ENCODE measurements at places on chromosomes 2 and 18.

DNA sequence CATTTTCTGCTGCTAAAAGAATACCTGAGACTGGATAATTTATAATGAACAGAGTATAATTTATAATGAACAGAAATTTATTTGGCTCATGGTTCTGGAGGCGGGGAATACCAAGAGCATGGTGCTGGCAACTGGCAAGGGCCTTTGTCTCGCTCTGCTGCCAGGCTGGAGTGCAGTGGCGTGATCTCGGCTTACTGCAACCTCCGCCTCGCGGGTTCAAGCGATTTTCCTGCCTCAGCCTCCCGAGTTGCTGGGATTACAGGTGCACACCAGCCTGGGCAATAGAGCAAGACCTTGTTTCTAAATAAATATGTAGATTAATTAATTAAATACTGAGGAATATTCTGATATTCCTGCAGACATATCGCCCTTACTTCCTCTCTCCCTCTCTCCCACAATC lies 1610.8 kb downstream of the SUCLG1 start:
- no peak for DNase-seq

DNA sequence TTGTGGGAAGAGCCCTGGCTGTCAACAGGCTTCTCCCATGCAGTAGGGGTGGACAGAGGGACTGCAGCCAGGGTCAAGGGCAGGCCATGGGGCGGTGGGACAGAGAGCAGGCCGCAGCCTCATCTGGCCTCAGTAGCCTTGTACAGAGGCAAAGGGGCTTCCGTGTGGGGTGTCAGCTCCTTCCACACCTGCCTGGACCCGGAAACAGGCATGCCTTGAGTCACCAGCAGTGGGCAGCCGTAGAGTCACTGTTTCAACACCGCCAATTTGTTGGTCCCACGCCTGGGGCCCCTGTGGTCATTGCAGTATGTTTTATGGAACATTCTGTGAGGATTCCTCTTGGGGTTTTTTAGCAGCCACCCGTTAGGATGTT lies 173.0 kb downstream of the SMAD7 start:
- DNase-seq, result no peak

GRCh38 chr2:175103191-175103590 lies 64.8 kb downstream of the ATF2 start:
- no peak for DNase-seq

DNA sequence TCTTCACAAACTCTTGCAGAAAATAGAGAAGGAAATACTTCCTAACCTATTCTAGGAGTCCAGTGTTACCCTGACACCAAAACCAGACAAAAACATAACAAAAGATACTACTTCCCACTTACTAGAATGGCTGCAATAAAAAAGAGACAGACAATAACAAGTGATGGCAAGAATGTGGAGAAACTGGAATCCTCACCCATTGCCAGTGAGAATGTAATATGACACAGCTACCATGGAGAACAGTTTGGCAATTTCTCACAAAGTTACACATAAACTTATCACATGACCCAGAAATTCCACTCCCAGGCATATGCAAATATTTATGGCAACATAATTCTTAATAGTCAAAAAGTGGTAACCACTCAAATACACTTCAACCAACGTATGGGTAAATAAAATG lies 209.8 kb upstream of the CTAGE1 start:
- no peak for DNase-seq

DNA sequence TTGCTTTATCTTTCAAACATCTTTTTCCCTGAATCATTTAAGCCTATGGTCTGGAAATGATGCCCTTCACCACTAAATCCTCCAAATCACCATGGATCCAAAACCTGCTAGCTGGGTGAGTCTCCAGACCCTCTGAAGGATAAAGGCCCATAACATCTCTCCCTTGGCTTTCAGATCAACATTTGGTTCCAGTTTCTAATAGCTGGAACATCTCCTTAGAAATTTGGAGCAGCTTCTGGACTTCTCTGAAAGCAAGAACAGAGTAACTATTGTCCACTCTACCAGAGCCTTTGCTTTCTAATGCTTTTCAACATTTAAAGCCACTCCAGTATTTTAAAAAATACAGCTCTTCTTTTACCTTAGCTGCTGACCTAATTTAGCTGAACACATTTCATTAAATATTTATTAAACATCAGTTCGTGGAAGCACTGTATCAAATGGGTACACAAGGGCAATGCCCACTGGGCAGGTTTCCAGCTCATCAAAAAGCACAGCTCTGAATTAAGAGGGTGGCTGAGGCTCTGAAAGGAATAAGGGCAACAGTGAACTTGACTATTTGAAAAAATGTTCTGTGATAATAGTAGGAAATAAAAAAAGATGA lies 75.3 kb downstream of the GALNT3 start:
- DNase-seq, result no peak

GRCh38 chr2:95179451-95179850 lies 13.8 kb downstream of the ZNF2 start:
- DNase-seq, result no peak

DNA sequence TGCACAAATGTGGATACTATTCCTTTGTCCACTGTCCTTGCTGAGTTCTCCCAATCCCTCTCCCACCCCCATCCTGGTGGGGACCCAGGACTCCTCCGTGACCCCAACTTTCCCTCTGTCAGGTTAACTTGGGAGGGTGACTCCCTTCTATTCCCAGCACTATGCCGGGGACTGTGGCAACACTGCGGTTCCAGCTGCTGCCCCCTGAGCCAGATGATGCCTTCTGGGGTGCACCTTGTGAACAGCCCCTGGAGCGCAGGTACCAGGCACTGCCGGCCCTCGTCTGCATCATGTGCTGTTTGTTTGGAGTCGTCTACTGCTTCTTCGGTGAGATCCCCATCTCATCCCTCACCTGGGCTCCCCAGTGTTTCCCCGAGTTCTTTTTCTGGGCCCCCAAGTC lies 739 bp downstream of the TMEM198 start:
- no peak for DNase-seq

DNA sequence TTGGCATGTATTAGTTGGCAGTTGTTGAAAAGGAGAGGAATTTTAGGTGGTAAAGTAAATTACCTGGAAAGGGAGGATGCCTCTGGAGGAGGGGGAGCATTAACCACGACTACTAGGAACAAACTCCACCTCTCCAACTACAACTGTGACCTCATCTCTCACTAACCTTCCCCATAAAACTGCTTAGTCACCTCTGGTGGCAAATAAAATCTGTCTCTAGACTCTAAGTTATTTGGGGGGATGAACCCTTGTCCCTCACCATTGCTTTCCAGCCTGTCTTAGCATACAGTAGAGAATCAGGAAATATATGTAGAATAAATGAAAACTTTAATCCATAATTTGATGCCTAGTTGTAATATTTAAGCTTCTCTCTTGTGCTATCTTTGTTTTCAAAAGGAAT lies 27.6 kb upstream of the MYO1B start:
- DNase-seq, result no peak

DNA sequence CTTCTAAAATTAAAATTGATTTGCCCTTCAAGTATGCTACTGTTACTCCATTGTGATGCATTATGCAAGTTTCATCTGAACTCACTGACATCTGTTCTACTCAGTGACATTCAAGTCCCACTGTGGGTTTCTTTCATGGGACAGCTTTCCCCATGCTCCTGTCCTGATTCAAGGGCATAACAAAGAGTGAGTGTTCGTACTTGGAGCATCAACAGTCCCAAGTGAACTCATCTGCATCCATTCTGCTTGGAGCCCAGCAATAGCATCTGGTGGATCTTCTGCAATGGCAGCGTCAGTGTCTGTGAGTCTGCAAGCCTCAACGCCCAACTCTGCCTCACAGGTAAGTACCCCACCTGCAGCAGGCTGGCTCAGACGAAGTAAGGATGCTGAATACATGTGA lies 27.5 kb downstream of the BUB1 start:
- no peak for DNase-seq

DNA sequence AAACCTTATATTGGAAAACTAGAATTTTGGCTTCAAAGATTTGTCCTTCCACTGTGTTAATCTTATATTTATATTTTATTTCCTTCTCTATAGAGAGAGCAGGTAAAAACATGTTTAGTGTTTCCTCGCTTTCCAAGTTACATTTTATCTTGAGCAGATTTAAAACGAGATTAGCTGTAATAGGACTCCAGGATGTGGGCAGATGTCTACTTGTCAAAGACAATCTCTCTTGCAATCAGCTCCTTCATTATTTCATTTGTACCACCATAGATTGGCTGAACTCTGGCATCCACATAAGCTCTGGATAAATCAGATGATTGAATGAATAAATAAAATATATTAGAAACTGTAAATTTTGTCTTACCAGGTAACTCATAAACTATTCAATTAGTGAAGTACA lies 17.5 kb upstream of the KANSL1L start:
- no peak for DNase-seq

GRCh38 chr2:128272601-128273468 lies 45.8 kb downstream of the HS6ST1 start:
- no peak for DNase-seq

- DNase-seq, result no peak
These were observed 27.9 kb downstream of the TMEM17 start for GRCh38 chr2:62478093-62478580.

GRCh38 chr2:886072-887022 lies 64.3 kb upstream of the SNTG2 start:
- no peak for DNase-seq

- no peak for DNase-seq
These were observed 436.6 kb downstream of the LRATD1 start for GRCh38 chr2:15069149-15069548.

DNA sequence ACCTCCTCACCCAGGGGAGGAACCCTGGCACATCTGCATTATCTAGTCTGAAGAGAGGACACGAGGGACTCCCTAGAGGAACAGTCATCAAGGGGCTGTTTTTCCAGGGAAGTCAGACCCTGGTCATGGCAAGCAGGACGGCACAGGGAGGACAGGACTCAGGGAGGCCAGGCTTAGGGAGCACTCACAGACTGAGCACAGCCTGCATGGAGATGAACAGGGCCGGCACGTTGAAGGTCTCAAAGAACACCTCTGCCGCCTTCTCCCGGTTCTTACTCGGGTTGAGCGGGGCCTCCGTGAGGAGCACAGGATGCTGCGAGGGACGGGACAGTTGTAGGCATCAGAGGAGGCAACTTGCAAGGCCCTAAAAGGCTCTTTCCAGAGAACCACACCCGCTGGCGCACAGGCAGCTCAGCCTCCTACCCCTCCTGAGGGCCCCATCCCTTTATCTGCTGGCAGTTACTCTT lies 5.1 kb downstream of the ACTR1B start:
- DNase-seq, result no peak

- no peak for DNase-seq
These were observed 34.7 kb downstream of the SPOPL start for GRCh38 chr2:138536302-138536701.

DNA sequence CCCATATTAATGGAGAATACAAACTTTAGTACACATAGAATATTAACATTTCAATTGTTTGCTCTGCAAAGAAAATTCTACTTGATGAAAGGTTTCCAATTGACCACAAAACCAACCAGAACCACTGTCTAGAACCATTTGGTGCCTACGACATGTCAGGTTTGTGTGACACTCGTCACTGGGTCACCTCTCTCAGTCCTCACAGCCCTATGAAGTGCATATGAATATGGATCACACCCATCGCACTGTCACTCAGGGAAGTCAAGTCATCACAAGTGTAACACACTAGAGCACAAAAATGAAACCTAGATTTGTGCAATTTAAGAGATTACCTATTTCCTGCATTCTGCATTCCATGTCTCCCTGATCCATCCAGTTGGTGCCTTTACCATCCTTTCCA lies 43.7 kb downstream of the PTPN2 start:
- no peak for DNase-seq

DNA sequence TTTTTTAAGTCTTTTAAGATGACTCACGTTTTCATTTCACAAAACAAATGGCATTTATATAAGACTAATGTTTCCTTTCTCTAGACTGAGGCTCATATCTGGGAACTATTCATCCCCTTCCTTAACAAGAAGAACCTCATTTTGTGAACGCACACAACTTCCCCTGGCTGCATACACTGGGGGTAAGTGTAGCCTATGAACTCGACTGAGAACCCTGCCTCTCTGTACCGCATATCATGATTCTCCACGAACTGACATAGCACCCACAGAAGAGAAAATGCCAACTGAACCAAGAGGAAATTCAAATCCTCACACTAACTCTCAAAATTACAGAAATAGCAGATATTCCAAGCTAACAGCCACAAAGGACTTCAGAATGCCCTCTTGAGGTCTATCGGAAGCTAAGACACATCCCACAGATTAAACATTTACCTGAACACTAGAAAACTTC lies 236.7 kb downstream of the TCF4 start:
- DNase-seq, result no peak

DNA sequence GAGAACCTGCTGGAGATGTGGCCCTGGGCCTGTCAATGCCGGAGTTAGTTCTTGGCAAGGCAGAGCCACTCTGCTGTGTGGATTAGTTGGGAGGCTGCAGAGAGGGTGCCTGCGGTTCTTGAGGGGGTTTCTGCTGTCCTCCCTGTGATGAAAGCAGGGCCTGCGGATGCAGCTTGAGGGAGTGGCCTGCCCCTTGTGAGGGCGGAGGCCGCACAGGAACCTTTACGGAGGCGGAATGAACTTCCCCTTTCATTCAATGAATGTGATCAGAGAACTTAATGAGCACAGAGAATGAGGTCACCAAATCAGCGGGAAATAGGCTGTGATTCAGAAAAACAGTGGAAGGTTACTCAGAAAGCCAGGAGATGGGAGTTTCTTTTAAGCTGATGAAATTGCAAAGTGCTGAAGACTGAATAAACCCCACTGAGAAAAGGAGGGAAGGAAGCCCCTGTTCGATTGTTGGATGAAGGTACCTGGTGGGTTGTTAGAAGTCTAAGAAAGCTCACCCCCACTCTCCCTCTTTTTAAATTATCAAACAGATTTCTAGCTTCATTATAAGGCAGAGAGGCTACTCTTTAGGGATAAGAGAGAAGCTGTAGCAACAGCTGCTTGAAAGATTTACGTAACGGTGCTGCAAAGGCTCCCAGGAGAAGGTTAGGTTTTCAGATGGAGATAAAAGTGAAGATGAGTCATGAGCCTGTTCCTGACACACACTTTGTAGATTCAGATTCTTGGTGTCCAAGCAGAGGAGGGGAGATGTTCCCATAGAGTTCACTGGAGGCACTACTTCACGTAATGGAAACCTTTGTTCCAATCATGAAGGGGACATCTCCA lies 47.4 kb downstream of the VWA3B start:
- DNase-seq, result no peak

GRCh38 chr2:71675296-71675695 lies 221.9 kb downstream of the DYSF start:
- no peak for DNase-seq

- DNase-seq, result no peak
These were observed 460.5 kb downstream of the TGIF1 start for GRCh38 chr18:3910512-3910911.

DNA sequence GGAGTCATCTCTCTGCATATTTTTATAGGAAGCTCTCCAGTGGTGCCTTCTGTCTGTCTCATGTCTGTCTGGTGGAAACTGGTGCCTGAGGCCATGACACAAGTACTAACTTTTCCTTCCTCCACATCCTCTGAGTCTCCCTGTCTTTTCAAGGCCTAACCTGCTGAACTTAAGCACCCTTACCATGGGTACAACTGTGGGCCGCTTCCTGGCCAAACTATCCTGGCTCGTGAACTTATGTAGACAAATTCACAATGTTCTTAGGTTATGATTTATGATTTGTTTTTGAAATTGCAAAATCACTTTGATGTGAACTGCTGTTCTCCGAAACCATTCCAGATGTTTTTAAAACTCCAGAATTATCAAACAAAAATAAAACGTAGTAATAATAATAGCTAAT lies 804.5 kb upstream of the POU3F3 start:
- DNase-seq, result no peak

- DNase-seq, result no peak
These were observed 698.0 kb downstream of the TDRD15 start for GRCh38 chr2:21821672-21822227.
